Activated T-cell treated with anti-CD3 and anti-CD28 coated beads for 24 hours (primary cell): ENCODE measurements at places on chromosomes 2 and 18.
A peak's percentile ranks its signal among the peaks of the same experiment; 100 is the strongest.

GRCh38 chr2:84493514-84493913 lies 22.8 kb upstream of the DNAH6 start:
- DNase-seq = no peak

- DNase-seq = no peak
Observed at GRCh38 chr2:222057347-222058073, 241.3 kb downstream of the PAX3 start.

GRCh38 chr2:12700989-12701388 lies 15.7 kb upstream of the TRIB2 start:
- DNase-seq = no peak

DNA sequence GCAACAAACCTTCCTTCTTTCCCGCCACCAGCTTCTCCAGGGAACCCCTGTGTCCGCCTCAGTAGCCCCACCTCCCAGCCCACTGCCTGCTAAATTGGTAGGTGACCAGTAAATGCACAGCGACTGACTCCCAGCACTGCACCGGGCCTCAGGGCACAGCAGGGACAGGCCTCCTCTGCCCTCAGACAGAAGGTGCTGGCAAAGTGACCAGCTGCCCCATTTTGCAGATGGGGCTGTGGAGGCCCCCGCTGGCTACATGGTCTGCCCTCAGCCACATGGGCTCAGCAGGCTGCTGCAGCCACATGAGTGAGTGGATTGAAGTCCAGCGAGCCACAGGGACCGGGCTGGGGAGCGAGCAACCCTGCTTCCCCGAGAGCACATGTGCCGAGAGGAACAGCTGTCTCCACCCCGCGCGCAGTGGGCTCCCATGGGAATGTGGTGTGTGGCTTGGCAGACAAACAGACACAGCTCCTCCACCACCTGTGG lies 7.8 kb upstream of the NPPC start:
- no peak for DNase-seq

- DNase-seq = no peak
Observed at GRCh38 chr2:182980115-182980514, 58.1 kb downstream of the NCKAP1 start.

DNA sequence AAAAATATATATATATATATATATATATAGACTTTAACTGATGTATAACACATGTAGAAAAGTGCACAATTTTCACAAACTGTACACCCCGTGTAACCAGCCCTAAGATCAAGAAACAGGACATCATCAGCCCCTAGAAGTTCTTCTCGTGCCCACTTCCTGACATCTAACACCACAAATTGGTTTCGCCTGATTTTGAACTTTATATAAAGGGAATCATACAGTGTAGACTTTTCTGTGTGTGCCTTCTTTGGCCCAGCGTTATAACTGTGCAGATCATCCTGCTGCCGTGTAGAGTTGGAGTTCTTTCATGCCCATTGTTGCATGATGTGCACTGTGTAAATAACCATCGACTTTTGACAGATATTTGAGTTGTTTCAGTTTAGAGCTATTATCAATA lies 41.0 kb downstream of the SMAD7 start:
- DNase-seq = no peak

GRCh38 chr18:52227536-52227935 lies 112.5 kb upstream of the DCC start:
- DNase-seq = no peak

- no peak for DNase-seq
Observed at GRCh38 chr2:40218679-40219078, 233.2 kb downstream of the SLC8A1 start.

GRCh38 chr18:79940814-79941472 lies 10.5 kb downstream of the SLC66A2 start:
- DNase-seq = no peak

DNA sequence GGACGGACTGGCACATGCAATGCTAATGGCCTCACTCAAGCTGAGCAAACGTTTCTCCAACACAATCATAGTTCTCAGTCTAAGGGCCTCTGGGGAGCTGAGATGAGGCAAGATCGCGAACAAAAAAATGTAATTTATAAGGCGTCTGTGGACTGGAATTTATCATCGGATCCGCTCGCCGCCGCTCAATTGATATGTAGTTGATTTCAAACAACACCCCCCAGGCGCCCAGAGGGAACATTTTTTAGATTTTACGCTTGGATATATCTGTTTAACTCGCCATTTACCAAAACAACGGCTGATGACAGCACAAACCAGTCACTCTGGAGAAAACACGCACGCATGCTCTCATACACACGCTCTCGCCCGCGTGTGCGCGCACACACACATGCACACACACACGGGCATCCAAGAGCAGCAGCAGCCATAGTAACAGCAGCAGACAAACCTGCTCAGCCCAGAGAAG lies 335.8 kb downstream of the SMAD2 start:
- no peak for DNase-seq

GRCh38 chr2:201132518-201132917 lies 16.6 kb downstream of the CFLAR start:
- no peak for DNase-seq

- no peak for DNase-seq
Observed at GRCh38 chr2:239671471-239671870, 270.7 kb upstream of the HDAC4 start.

DNA sequence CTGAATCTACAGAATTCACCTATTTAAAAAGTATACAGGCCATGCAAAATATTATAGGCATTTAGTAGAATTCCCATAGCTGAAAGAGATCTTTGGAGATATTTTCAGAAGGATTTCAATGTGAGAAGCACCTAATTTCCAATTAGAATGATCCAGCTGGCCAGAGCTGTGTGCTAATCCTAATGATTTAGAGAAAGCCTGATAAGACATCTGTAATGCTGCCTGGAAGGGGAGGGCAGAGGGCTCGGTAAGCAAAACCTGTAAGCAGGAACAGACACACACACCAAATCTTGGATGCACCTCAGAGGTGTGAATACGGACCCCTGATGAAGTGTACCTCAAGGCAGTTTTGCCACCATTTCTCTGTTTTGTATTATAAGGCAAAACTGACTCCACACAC lies 14.0 kb downstream of the SERTAD2 start:
- DNase-seq = no peak

GRCh38 chr2:32119161-32119560 lies 46.5 kb upstream of the SLC30A6 start:
- DNase-seq = no peak

DNA sequence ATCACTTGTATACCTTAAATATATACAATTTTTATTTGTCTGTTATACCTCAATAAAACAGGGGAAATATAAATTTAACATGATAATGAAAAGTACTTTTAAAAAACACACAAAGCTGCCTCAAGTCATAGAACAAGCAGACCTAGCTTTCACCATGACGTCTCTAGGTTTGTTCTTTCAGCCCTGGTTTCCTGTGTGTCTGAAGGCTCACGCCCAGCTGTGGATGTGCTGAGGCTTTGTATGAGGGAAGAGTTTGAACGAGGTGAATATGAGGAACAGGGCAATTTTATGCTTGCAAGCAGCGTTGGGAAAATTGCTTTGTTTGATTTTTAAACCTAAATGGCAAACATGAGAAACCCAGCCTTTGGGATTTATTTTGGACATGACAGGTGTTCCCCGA lies 15.3 kb downstream of the SH3RF3 start:
- DNase-seq = no peak

GRCh38 chr18:43751203-43751602 lies 473.9 kb upstream of the SYT4 start:
- DNase-seq = no peak

DNA sequence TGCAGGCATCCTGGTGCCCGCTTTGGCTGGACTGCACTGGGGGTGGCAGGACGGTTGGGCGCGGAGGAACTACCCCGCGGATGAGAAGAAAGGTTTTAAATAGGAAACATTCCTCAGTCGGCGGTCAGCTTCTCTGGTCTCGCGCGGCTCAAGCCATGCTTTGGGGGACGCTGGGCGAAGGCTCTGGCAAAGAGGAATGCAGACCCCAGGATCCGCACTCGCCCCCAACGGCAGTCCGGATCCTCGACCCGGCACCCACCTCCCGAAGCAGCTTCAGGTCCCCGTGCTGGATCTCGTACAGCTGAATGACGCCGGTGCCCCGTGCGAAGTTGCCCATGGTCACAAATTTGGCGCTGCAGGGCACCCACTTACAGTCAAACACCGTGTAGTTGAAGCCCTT lies 686 bp upstream of the PNO1 start:
- DNase-seq = no peak

DNA sequence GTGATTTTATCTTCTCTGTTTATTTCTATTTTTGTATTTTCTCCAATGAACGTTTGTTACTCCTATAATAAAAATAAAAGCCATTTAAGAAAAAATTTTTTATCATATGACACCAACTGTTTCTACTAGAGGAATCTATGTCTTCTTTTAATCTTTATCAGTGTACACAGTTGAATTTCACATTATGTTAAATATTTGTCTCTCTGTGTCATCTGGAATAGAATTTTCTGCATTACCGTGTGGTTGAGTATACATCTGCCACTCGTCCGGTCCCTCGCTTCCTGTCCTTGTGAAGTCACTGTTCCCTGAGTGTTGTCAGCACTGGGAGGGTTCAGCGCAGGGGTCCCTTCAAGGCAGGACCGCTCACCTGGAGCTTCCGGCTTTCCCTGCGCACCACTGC lies 99.2 kb downstream of the LDLRAD4 start:
- no peak for DNase-seq

GRCh38 chr2:236820763-236821344 lies 251.2 kb downstream of the ACKR3 start:
- DNase-seq = no peak

DNA sequence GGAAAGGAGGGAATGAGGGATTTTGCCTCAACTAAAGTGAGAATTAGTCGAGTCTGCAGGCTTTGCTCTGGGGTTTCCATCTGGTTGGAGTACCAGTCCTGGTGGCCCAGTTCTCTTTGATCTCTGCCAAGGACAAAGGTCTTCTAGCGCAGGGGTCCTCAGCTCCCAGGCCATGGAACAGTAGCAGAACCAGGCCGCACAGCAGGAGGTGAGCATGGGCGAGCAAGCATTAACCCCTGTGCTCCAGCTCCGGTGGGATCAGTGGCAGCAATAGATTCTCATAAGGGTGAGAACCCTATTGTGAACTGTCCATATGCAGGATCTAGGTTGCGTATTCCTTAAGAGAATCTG lies 23.9 kb downstream of the MTHFD2 start:
- DNase-seq = no peak

DNA sequence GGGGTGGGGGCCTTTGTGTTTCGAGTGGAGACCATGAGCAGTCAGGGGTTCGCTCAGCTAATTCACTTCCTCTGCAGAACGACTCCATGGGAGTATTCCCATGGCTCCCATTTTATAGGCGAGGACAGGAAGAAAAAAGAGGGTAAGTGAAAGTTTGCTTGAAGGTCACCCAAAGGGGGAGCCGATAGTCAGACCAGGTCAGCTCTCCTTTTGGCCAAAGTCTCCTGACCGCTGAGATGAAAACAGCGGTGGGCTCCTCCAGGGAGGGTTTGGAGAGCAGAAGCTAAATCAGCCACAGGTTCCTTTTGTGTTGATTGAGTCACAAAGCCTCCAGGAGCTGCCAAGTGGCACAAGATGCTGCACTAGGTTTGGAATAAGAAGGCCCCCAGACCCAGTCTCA lies 34.1 kb upstream of the CTAGE1 start:
- no peak for DNase-seq

GRCh38 chr2:1550658-1551316 lies 137.5 kb downstream of the TPO start:
- peak; percentile 51 for DNase-seq

GRCh38 chr2:235024191-235024860 lies 72.5 kb downstream of the SH3BP4 start:
- DNase-seq = no peak

- no peak for DNase-seq
Observed at GRCh38 chr2:180999274-180999964, 19.0 kb downstream of the UBE2E3 start.

DNA sequence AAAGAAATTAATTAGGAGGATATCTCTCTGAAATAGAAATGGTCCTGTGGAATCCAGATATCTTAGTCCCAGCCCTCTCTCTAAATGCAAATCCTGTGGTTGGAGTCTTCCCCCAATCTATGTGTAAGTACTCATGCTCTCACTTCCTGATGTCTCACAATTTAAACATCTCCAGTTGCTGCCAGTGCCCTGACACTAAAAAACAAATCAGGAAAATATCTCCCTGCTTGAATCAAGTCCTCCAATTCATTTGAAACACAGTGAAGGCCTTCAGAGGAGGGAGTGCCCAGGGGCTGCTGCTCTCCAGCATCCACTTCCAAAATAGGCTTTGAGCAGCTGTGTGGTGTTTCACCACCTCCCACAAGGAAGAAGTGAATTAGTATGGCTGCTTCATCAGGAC lies 413.8 kb downstream of the RAD51AP2 start:
- no peak for DNase-seq

DNA sequence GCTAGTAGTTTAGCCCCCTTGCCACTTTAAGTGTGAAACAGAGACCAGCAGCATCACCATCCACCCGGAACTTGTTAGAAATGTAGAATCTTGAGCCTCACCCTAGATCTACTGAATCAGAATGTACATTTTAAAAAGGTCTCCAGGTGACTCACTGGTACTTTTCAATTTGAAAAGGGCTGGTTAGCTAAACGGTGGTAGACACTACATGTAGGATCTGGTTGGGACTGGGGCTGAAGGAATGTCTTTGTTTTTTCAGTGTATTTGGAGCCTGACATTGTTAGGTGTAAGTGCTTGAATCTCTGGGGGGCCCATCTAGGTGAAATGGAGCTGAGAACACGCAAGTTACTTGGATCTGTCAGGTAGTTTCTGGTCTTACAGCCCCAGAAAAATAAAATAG lies 44.0 kb upstream of the XPO1 start:
- no peak for DNase-seq

DNA sequence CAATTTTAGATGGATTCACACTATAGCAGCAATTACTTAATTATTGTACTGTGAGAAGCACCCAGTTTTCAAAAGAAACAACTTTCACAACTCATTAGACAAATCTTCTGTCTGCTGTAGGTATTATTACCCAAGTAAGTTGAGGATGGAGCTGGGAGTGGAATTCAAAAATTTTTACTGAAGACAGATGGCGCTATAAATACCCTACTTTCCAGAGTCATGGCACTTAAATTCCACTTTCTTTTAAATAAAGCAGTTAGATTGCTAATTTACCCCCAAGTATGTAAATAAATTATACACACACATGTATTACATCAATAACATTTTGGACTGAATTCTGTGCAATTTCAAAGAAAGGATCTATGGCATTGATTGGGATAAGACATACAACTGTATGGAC lies 166.8 kb downstream of the FTCDNL1 start:
- no peak for DNase-seq

- DNase-seq = no peak
Observed at GRCh38 chr2:100409461-100409860, 8.0 kb downstream of the CHST10 start.

DNA sequence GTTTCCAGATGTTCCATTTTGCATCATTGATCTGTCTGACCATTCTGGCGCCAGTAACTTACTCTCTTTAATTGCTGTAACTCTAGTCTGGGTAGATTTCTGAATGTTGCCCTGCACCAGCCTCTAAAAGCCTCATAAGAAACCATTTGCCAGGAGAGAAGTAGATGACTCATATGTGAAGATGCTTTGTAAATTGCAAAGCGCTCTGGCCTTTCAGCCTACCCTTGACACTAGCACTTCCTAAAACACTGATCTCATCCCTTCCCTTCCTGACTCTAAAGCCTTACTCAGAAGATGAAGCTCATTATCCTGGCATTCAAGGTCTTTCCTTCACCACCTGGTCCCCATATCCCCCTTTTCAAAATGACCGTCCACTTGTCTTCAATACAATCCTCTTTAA lies 193.2 kb upstream of the MEX3C start:
- DNase-seq = no peak
